ENCODE measurements at places on chromosomes 16 and 17.
A peak's percentile ranks its signal among the peaks of the same experiment; 100 is the strongest.

DNA sequence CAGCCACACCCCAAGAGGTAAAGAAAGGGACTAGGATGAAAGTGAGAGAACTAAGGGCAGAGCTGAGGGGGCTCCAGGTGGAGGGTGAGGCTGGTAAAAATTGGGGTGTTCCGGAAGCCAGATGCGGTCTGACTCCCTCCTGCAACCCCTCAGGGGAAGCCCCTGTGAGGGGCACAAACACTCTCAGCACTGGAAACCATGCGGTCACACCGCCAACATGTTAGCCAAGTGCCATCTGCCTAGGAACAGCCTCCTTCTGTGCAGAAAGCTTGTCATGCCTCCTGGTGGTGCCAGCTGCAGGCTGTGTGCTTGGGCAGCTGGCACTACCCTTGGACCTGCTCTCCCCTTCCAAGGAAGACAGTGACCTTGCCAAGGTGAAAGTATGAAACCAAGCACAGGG, 83.5 kb upstream of the RPL38 start:
- no peak for DNase-seq

- no peak for DNase-seq
These were observed 116.7 kb upstream of the CES5A start for GRCh38 chr16:55991843-55992242.

GRCh38 chr17:76816590-76817135, 51.5 kb upstream of the MGAT5B start:
- DNase-seq = peak; percentile 83

- DNase-seq = no peak
These were observed 62.5 kb downstream of the NQO1 start for GRCh38 chr16:69663846-69664245.

DNA sequence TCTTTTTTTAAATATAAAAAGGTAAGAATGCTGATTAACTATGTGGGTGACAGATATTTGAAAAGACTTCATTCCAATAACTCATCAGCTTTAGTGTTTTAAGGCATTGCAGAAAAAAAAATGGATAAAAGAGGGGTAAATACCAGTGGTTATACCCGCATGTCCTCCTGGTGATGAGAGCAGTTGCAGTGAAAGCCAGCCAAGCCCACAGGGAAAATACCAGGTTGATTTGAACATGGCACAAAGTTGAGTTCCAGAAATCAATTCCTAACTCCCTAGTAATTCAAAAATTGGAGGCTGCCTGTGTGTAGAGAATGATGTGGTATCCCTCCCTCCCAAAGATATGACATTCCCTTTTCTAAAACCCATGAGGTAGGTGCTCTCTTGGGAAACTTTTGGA, 453.2 kb upstream of the SOX9 start:
- no peak for DNase-seq

- DNase-seq = no peak
These were observed 2.3 kb downstream of the RND2 start for GRCh38 chr17:43027091-43028032.

- DNase-seq = no peak
These were observed 3.7 kb upstream of the SLC16A11 start for GRCh38 chr17:7047566-7047965.

DNA sequence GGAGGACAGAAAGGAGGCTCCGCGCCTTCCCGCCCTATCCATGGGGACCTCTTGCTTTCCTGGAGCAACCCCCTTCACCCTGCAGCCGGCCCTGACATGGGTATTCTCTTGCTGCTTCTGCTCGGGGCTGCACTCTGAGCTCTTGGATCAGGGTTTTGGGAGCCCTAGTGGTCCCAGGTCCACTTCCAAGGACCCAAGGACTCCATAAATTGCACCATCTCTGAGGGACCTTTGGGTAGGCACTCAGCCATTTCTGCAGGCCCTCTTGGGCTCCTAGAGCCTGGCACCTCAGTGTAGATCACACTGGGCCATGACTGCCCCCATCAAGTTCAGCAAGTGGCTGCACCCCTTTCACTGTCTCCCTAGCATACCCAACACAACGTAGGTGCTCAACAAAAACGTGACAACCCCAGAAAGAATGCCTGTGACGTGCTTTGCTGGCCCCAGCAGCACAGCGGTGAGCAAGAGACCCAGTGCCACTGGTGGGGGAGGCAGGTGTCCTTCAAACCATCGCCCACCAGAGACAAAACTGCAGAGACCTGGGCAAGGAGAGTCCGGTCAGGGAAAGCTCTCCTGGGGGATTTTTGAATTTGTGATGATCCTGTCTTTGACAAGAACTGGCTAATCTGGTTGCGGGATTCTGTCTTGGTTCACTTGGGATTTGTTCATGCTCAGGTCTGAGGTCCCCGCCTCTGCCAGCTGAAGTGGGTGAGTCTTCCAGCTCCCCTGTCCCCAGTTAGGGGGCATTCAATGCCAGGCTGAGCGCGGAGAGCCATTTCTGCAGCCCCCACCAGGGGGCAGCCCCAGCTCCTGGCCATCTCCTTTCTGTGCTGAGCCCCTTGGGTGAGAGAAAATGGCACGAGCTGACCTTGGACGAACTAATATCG, 2.5 kb upstream of the RAB11FIP4 start:
- peak; percentile 22 for DNase-seq

- DNase-seq = no peak
These were observed 46.8 kb downstream of the TMEM235 start for GRCh38 chr17:78278139-78278741.
